A549 treated with GW870086 at 1 μM for 4 hours (cell line): ENCODE measurements at places on chromosomes 2 and 18. TPM values are rescaled to one million over a fixed set of nuclear protein-coding genes. Genes with fewer than 3 reads are reported as not detected.

TMEFF2 gene
- 0.21 to 0.61 TPM (median 0.34 TPM) in 5 replicates for total RNA-seq

GREB1L gene
- total RNA-seq, result 1.8 to 4.5 TPM (median 3.4 TPM) in 5 replicates

EN1 gene
- 0.58 to 1.1 TPM (median 0.87 TPM) in 5 replicates for total RNA-seq

CNGA3 gene
- total RNA-seq, result 0.03 to 0.06 TPM in 2 of 5 replicates, not detected in the others

KHK gene
- total RNA-seq, result 7.8 to 11.8 TPM (median 9.5 TPM) in 5 replicates

REG3A gene
- not detected in 5 replicates for total RNA-seq

HOXD3 gene
- 0.07 to 0.20 TPM (median 0.13 TPM) in 4 of 5 replicates, not detected in the other for total RNA-seq
